ENCODE measurements at places on chromosomes 6 and 20.

DNA sequence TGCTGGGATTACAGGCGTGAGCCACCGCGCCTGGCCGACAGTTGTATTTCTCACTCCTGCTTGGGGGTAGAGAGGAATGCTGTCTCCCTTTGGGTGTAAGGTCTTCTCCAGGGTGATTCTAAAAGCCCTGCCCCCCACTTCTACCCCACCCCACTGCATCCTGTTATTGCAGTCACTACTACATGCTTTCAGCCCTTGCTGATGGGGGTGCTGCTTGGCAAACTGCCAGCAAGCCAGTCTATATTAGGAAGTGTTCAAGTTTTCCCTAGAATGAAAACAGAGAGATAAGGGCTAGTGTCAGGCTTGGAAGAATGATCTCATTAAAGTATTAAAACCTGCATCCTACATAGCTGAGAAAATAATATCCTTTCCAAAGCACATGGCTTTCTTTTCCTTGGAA, 31.3 kb downstream of the TTI1 start:
- DNase-seq, result no peak

GRCh38 chr6:134111062-134111677, 58.7 kb upstream of the SLC2A12 start:
- no peak for DNase-seq

GRCh38 chr6:291697-292505, at the start of gene DUSP22:
TSS of gene DUSP22 (plus strand) at chr6:292487. CDS start at chr6:292540, 53 bp downstream.
- peak; percentile 93 for DNase-seq

DNA sequence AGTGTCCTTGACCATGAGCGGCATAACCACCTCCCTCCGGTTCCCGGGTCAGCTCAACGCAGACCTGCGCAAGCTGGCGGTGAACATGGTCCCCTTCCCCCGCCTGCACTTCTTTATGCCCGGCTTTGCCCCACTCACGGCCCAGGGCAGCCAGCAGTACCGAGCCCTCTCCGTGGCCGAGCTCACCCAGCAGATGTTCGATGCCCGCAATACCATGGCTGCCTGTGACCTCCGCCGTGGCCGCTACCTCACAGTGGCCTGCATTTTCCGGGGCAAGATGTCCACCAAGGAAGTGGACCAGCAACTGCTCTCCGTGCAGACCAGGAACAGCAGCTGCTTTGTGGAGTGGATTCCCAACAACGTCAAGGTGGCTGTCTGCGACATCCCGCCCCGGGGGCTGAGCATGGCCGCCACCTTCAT, 4.9 kb downstream of the TUBB1 start:
- DNase-seq, result no peak

DNA sequence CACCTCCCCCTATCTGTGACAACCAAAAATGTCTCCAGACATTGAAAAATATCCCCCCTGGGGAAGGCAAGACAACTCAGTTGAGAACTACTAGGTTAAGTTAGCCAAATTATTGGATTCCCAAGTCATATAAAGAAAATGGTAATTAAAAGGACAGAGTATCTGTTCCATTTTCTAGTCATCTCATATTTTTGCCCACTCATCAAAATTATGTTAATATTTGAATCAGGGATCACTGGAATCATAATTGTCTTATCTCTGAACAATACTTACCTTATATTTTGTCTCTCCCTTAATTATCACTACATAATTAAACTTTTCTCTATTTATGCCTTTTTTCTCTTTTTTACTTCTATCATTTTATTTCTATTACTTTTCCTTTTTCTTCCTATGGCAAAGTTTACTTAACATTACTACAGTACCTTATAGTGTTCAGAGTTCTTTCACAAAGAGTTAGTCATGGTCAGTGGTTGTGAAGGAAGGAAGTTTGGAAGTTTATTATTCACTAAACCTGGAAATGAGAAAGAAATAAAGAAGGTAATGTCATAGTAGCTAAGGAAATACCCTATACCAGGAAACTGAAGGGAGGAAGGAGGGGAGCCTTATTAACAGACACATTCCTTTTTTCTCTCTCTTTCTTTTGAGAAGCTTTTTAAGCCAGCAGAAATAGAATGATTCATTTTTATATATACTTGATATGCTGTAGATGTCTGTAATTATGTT, 332.9 kb downstream of the COL12A1 start:
- no peak for DNase-seq

Measured in cerebellum (tissue), 4 donors.